Activated T-cell treated with anti-CD3 and anti-CD28 coated beads, Interleukin-2, amount 50 U/mL, for 4 hours (primary cell): ENCODE measurements at places on chromosomes 2 and 18.

- no peak for DNase-seq
Measured at GRCh38 chr2:165757906-165758675, 36.0 kb downstream of the GALNT3 start.

DNA sequence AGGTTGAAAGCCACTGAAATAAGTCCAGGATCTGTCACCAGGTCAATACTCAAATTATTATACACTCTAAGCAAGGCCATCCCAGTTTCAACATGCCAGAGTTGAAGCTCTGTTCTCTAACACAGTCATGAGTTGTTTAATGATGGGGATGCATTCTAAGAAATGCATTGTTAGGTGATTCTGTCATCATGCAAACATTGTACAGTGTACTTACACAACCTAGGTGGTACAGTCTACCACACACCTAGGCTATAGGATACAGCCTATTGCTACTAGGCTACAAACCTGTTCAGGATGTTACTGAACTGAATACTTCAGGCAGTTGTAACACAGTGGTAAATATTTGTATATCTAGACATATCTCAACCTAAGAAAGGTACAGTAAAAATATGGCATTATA is 162.2 kb downstream of the BAZ2B start:
- DNase-seq = no peak

DNA sequence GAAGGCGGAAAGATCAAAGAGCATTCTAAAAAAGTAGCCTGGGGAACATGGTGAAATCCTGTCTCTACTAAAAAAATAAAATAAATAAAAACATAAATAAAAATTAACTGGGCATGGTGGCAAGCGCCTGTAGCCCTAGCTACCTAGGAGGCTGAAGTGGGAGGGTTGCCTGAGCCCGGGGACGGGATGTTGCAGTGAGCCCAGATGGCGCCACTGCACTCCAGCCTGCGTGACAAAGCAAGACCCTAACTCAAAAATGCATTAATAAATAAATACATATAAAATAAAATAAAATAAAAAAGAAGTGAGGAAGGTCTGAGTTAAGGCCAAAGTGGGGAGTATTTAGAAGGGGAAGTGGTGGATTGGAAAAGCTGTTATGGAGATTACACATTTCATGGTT is 1.3 kb upstream of the PSMD14 start:
- DNase-seq = no peak

- DNase-seq = no peak
Measured at GRCh38 chr18:48891721-48892120, 59.0 kb downstream of the SMAD7 start.

DNA sequence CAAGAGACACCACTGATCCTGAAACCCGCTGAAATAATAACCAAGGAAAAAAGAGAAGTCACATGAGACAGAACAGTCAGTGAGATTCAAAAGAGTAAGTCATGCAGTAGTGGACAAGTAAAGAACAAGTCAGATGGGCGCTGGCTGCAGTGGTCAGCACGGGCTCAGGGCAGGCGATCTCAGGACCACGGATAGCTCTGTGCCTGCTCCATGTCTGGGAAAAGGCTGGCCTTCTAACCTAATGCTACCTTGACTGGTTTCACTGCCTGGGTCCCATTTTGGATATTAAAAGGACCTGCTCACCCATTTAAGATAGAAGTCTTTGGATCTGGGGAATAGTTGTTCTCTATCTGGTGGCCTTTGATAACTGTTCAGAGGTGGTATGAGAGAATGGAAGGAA is 61.7 kb upstream of the LCLAT1 start:
- no peak for DNase-seq

DNA sequence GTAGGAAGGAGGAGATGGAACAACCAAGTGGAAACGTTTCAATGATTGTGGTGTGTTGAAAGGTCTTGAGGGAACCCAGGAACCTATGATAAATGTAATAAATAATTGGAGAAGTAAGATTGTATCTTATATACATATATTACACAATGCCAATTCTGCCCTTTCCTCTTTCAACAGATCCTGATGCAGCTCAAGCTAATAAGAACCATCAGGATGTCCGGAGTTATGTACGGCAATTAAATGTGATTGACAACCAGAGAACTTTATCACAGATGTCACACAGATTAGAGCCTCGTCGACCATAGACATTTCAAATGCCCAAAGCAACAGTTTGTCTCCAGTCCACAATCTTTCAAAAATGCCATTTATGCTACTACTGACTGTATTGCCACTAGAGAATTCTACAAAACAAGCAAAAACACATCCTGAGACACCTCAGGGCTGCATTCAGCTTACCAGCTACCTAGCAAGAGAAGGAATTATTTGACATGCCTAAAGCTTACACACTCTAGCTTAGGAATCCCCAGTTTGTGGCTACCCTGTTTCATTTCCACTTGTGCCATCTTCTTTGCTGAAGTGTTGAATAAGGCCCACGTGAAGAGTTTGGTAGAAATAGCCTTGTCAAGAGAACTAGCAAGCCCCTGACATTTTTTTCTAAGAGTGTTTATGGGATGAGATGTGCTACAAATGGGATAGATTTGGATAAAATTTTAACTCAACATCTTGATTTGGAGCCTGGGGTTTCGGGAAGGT is 24.0 kb upstream of the MAP3K20 start:
- DNase-seq = no peak

GRCh38 chr2:147904051-147904450 is 59.2 kb downstream of the ACVR2A start:
- no peak for DNase-seq

- peak; percentile 27 for DNase-seq
Measured at GRCh38 chr2:72993147-72993932, 76.0 kb downstream of the EMX1 start.

GRCh38 chr2:26495705-26496297 is 17.9 kb upstream of the OTOF start:
- no peak for DNase-seq

GRCh38 chr18:8186413-8186812 is 422.8 kb upstream of the RAB12 start:
- DNase-seq = no peak

GRCh38 chr2:44170311-44170717 is 1.6 kb downstream of the PPM1B start:
- no peak for DNase-seq

DNA sequence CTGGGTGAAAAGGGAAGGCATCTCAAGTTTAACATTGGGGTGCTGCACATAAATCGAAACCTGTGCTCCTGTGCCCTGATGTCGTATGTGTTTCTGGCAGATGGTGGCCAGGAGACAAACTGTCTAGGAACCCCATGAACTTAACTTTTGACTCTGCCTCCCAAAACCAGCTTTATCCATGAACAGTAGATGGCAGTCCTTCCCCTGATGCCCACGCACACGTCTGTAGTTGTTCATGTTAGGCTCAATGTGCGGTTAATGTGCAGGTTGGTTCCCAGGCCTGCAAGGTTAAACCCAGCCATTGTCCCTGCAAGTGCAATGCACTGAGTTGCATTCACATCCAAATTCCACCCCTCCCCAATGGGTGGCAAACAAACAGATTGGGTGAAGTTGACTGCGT is 44.1 kb upstream of the SIX3 start:
- no peak for DNase-seq

DNA sequence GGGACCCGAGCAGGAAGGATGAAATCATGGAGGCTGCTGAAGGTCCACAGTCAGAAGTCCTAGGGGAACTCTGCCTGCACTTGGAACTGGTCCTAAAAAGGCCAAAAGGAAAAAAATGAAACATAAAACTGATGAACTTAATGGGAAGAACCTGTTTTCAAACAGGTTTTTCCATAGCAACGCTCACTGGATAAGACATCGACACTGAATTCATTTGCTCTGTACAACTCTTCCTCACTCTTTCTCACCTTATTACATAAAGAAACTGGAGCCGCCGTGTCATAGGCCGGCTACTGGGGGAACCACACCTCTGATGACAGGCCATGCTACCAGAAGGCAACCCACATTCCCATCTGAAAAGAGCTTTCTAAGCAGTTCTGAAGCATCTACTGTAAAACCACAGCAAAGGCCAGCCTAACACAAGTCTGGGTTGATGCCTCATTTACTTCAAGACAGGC is 83.6 kb downstream of the FARSB start:
- DNase-seq = no peak

- no peak for DNase-seq
Measured at GRCh38 chr2:37349231-37349860, 4.9 kb downstream of the QPCT start.

- no peak for DNase-seq
Measured at GRCh38 chr2:213545481-213545880, 261.2 kb downstream of the SPAG16 start.

DNA sequence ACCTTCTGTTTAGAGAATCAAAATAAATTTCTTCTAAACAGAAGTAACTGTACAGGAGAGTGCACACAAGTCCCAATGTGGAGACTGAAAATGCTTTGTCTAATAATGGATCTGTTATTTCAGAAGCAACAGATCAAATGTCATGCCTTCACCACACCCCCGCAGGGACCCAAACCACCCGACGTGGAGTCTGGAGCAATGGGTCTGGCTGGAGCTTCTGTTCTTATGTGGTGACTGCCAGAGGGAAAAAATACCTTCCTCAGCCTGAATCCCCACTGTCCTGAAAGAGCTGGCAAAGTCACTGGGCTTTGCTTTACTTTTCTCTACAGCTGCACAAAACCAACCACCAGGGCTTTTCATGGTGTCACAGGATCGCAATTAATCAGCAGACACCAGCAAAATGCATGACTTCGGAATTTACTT is 119.0 kb upstream of the ZFP36L2 start:
- DNase-seq = no peak

DNA sequence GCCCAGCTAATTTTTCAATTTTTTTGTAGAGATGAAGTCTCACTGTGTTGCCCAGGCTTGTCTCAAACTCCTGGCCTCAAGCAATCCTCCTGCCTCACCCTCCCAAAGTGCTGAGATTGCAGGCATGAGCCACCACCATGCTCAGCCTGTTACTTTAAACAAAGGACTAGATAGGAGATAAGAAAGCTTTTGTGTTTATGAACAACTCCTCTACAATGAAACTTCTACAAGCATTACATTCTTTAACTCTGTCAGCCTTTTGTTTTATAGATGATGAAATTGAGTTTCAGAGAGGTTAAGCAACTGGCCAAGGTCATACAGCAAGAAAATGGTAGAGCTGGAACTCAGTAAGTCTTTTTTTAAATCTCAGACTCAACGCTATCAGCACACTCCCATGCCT is 22.7 kb downstream of the ALPK2 start:
- DNase-seq = no peak

DNA sequence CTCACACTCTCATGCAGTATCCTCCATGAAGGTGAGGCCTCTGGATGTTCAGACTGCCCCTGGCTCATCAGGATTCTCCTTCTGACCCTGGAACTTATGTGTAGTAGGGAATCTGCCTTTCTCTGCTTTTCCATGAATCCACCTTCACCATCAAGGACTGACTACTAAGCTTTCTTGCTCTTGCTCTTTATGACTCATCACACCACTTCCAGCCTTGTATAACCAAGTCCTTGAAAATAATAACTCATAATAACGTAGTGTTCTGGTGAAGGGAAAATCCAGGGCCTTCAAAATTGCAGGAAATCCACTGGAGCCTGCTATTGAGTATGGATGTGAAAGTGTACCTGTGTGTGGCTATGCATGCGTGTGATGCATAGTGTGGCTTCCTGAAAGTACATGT is 11.3 kb upstream of the KCNS3 start:
- no peak for DNase-seq

- peak; percentile 57 for DNase-seq
Measured at GRCh38 chr18:77054606-77055428, 77.8 kb downstream of the MBP start.

- no peak for DNase-seq
Measured at GRCh38 chr18:48060970-48061369, 130.5 kb upstream of the SMAD2 start.

- DNase-seq = no peak
Measured at GRCh38 chr2:102505290-102505689, 32.3 kb downstream of the SLC9A4 start.

- DNase-seq = no peak
Measured at GRCh38 chr2:96167407-96168013, 22.3 kb upstream of the DUSP2 start.

DNA sequence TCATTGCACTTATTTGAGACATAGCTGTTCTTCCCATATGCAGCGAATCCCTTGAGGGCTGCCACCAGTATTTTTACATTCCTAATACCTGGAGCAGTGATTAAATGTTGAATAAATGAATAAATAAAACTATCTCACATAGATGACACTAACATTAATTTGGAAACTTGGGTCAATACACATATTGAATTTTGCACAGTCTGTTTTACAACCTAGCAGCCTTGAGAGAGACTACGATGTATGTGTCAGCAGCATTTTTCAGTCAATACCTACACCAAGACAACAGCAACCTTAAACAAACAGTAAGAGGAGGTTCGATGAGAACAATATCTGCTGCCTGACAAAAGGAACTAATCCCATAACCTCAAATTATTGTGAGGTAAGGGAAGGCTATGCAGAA is 53.4 kb downstream of the NBAS start:
- no peak for DNase-seq

GRCh38 chr2:37020212-37020886 is 54.0 kb upstream of the STRN start:
- DNase-seq = no peak

DNA sequence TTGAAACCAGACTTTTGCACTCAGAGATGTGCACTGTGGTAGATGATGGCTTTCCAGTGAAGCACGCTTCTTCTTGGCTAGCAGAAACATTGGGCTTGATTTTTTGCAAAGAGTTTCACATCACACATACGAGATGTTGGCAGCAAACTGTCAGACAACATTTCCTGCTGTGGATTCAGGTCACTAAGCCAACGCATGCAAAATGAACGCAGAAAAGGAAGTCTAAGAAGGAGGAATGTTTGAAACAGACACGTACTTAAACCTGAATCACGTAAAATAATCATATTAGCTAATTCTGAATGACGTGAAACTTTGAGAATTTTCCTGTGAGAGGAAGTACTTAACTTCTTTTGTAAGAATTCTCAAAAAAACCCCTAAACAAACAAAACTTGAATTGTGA is 88.1 kb downstream of the EPB41L3 start:
- no peak for DNase-seq

DNA sequence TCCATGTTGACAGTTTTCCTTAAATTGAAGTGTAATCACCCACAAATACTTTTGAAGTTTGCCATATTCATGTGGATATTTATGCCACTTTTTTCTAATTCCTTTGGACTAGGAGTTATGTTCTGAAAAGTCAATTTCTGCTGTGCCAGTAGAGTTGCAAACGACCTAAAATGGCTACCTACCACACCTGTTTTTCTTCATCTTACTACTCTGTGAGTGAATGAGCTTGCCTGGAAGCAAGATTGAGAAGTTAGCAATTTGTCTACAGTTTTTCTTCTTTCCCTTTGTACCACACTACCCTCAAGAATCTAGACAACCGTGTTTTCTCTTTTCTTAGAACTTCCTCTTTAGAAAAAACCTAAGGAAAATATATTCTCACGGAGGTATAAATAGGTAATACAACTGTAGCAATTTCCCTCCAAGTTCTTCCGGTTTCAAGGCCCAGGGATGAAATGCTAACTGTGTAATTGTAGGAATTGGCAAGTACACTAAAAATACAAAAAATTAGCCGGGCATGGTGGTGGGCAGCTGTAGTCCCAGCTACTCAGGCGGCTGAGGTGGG is 7.3 kb upstream of the SLC39A10 start:
- no peak for DNase-seq
